Hepatocyte (in vitro differentiated cells): ENCODE measurements at places on chromosomes 3 and 15.
A peak's percentile ranks its signal among the peaks of the same experiment; 100 is the strongest.

DNA sequence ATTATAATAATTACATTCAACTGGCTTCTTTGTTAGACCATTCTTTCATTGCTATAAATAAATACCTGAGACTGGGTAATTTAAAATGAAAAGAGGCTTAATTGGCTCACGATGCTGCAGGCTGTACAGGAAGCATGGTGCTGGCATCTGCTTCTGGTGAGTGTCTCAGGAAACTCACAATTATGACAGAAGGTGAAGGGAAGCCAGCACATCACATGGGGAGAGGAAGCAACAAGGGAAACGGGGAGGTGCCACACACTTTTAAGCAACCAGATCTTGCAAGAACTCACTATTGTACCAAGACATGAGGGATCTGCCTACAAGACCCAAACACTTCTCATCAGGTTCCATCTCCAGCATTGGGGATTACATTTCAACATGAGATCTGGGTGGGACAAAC lies 413.1 kb upstream of the ARRDC4 start:
- no peak for DNase-seq

- peak; percentile 72 for DNase-seq
Measured at GRCh38 chr3:12286927-12287726, 1.7 kb upstream of the PPARG start.

- no peak for DNase-seq
Measured at GRCh38 chr3:171832989-171833388, 10.2 kb upstream of the TMEM212 start.

GRCh38 chr3:44885618-44886017 lies 11.2 kb downstream of the TGM4 start:
- DNase-seq, result peak; percentile 59

DNA sequence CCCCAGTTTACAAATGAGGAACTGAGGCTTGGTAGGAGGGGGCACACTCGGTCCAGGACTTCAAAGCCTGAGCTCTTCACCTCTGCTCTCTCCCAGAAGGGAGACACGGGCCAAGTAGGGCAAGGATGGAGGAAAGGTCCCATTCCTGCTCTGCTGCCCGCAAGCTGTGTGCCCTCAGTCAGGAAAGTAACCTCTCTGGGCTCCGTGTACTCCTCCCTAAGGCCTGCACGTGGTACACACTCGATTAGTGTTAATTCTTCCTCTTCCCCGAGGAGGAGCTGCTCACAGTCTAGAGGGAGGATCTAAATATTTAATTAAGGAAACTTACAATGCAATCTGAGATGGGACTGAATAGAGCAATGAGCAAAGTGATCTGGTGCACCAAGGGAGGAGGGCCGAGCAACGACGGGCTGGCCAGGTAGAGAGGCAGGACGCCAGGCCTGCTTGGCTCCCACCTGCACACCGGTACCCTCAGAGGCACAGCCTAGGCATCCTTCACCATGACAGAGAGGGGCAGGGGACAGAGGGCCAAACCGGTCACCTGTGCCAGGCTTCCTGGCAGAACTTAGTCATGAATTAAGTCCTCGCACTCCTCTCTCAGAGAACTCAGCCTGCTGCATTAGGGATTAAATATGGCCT lies 47.2 kb upstream of the IQSEC1 start:
- no peak for DNase-seq
